ENCODE measurements at places on chromosomes 3 and 15.

- no peak for DNase-seq
Measured at GRCh38 chr3:159185443-159186050, 383.7 kb downstream of the MFSD1 start.

- DNase-seq, result no peak
Measured at GRCh38 chr15:27844018-27844666, 255.0 kb downstream of the OCA2 start.

- no peak for DNase-seq
Measured at GRCh38 chr3:46124216-46125177, 83.6 kb downstream of the CCR1 start.

DNA sequence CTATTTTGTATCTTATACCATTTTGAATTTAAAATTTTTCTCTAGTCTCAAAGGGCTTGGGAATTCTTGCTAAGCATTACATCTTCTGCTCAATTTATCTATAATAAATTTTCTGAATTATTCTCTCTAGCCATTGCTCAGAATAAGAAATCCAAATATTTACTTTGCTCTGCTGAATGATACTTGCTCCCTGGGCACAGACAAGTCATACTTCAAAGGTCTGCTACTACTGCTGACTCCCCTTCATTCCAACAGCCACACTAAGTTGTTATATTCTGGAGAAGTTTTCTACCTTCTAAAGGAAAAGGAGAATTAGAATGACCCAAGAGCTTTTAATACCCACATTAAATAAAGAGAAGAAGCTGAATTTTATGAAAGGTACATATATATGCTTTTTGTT, 460.3 kb upstream of the ZNF717 start:
- DNase-seq, result no peak

- DNase-seq, result no peak
Measured at GRCh38 chr3:71285086-71285485, 298.4 kb downstream of the FOXP1 start.

DNA sequence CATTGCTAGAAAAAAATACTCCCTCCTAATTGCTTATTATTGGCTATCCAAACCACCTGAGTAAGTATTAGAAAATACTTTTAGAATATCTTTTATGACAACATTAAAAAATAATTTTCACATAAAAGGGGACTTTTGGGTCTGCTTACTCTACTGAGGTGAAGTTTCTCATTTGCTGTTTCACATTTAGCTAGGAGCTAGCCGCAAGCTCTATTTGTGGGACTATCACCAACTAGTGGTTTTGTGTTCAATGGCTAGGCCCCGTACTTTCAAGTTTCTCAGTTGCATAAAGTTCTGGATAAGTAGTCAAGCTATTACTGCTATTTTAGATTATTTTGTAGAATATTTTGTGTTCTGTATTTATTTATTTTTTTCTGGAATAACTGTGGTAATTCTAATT, 244.2 kb upstream of the SLITRK3 start:
- DNase-seq, result no peak

- no peak for DNase-seq
Measured at GRCh38 chr15:66214246-66214645, 39.3 kb downstream of the MEGF11 start.

Data from activated CD4-positive, alpha-beta T cell treated with anti-CD3 and anti-CD28 coated beads, Interleukin-2, Interleukin-4, amounts not matched to agents 100 ng/mL and 50 ng/mL, durations not matched to agents 16 hours and 8 hours (primary cell).